Chondrocyte (in vitro differentiated cells): ENCODE measurements at places on chromosomes 5 and 9. TPM values are rescaled to one million over a fixed set of nuclear protein-coding genes. Genes with fewer than 3 reads are reported as not detected.

ARL14EPL gene
- not detected in 3 replicates for total RNA-seq

DNA sequence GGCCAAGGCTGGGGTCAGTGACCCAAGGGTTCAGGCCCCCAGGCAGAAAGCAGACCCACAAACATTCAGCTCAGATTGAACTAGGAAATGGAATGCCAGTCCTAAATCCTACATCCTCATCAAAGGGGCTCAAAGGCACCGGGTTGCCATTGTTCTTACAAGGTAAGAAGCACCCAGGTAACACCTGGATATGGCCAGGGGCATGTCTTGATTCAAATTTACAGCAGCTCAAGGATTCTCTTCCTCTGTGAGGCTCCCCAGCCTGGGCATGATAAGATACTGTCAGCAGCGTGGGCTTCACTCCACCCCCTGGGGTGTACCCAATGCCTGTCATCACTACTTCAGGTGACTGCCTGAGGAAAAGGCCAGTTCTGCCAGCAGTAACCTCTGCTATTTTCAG lies 92.1 kb upstream of the FSTL4 start:
- no peak for DNase-seq
- H3K4me3 ChIP-seq = no peak overlapping the region
- no peaks in the 10 kb centered on the region for H3K36me3 ChIP-seq
- no peak overlapping the region for H3K27ac ChIP-seq

DNA sequence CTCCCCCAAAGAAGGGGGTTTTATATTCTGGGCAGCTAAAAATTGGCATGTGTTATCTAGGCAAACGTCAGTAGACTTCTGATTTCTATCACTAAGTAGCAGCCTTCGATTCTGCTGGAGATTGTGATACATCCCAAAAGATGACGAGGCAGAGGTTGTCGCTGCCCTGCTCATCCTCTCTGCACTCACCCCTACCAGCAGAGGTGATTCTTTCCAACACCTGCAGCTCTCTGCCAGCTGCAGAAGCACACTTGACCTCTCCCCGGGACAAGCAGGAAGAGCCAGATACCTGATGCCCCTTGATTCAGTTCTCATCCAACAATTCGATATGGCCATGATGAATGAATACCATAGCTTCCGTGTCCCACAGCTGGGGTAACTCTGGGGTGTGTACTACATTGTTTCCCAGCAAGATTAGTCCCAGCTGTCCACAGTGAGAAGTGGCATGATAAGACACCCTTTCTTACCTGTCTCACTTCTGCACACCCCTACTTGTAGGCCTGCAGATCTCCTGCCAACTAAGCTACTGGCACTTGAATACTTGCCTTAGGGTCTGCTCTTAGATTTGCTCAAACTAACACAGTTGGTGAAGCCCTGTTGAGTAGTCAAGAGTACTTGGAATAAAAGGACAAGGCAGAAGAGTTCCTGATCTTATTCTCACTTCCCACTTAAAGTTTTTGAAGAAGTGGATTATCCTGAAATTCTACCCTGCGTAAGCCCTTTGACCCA lies 37.6 kb upstream of the SMAD5 start:
- no peak overlapping the region for H3K27ac ChIP-seq
- no peaks in the 10 kb centered on the region for H3K4me1 ChIP-seq
- no peak overlapping the region for H3K4me3 ChIP-seq
- H3K27me3 ChIP-seq = peaks cover 21% of the 10 kb centered on the region

SMIM32 gene
- not detected in 3 replicates for total RNA-seq

ZNF608 gene
- total RNA-seq = 20.7 to 36.3 TPM (median 23.8 TPM) in 3 replicates
